Fibroblast of lung (primary cell): ENCODE measurements at places on chromosomes 4 and X. TPM values are rescaled to one million over a fixed set of nuclear protein-coding genes. Genes with fewer than 3 reads are reported as not detected.

Gene SPANXN4
- total RNA-seq = not detected in 2 replicates

Gene CXCL5
- total RNA-seq = 0.66 and 0.77 TPM in 2 replicates

Gene COQ2
- total RNA-seq = 13.9 and 26.4 TPM in 2 replicates

Gene C4orf50
- total RNA-seq = not detected in 2 replicates

Gene PIR
- 17.0 and 21.3 TPM in 2 replicates for total RNA-seq

Gene STAP1
- not detected in 2 replicates for total RNA-seq

Gene STARD8
- 1.5 TPM in 2 replicates for total RNA-seq

Gene FOXP3
- under 0.01 TPM in 1 of 2 replicates, not detected in the other for total RNA-seq

Gene PLP1
- 0.17 TPM in 1 of 2 replicates, not detected in the other for total RNA-seq

Gene MUC7
- total RNA-seq = not detected in 2 replicates

Gene SCML1
- total RNA-seq = 7.7 and 11.4 TPM in 2 replicates

Gene FAM9C
- total RNA-seq = under 0.01 and 0.26 TPM in 2 replicates

Gene FGFRL1
- 5.6 and 6.1 TPM in 2 replicates for total RNA-seq

Gene FGF2
- total RNA-seq = 57.8 and 98.3 TPM in 2 replicates

Gene PRAF2
- total RNA-seq = 6.4 and 11.9 TPM in 2 replicates

Gene POF1B
- total RNA-seq = not detected in 2 replicates

Gene BTC
- 3.1 and 7.8 TPM in 2 replicates for total RNA-seq

Gene RASL11B
- total RNA-seq = 0.26 and 2.1 TPM in 2 replicates

Gene SLC16A2
- 5.6 and 7.8 TPM in 2 replicates for total RNA-seq

Gene EXOC1L
- total RNA-seq = not detected in 2 replicates
